ENCODE measurements at places on chromosomes 5 and 9.

- no peak for DNase-seq
These were observed 2.4 kb downstream of the SMIM15 start for GRCh38 chr5:61159836-61160235.

- DNase-seq = no peak
These were observed 336.8 kb upstream of the RFX3 start for GRCh38 chr9:3862561-3862960.

DNA sequence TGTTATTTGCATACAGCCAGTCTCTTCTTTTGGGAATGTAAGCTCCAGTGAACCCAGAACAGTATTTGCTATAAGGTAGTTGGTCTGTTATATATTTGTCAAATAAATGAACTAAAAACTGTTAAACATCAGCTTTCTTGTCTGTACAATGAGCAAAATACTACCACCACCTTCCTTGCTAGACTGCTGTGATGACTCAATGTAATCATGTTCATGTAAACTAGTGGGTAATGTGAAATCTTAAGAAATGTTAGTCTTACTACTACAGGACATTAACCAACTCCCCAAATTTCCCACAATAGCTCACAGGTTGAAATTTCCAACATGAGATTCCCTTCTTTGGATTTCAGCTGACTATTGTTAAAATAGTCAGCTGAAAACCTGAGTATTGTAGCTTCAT is 176.1 kb downstream of the TRPM3 start:
- DNase-seq = no peak

DNA sequence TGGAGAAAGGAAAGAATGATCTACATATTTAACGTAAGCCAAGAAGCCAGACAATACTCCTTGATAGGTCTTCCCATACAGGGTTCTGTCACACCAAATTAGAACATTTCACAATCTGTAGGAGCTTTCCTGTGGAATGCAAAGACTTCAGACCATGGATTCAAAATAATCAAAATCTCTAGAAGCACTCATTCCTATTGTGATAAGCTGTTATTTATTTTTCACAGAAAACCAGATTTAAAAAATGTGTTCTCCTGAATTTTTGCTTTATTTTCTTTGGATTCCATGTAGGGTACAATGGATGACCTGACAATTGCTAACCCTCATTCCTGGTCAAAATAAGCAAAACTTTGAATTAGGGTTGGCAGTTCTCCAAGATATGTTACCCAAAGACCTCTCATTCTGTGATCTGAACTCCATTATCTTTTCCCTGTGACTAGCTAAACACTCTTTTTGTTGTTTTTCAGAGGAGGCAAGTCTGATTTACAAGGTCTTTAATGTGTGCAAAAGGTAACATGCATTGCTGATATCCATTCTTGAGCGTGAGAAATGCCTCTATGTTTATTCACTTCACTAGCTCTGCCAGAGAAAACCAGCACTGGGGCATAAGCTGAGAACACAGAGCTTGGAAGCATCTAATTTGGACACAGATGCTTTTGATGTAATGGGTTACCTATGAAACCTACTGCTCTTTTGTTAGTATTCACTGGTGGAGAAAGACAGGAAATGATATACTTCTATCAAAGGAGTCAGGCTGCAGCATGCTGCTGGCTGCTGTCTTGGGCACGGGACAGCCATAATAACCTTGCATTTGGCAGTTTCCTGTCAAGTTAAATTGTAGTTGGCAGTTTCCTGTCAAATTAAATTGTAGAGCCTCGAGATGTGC is 31.4 kb downstream of the ACTBL2 start:
- no peak for DNase-seq

DNA sequence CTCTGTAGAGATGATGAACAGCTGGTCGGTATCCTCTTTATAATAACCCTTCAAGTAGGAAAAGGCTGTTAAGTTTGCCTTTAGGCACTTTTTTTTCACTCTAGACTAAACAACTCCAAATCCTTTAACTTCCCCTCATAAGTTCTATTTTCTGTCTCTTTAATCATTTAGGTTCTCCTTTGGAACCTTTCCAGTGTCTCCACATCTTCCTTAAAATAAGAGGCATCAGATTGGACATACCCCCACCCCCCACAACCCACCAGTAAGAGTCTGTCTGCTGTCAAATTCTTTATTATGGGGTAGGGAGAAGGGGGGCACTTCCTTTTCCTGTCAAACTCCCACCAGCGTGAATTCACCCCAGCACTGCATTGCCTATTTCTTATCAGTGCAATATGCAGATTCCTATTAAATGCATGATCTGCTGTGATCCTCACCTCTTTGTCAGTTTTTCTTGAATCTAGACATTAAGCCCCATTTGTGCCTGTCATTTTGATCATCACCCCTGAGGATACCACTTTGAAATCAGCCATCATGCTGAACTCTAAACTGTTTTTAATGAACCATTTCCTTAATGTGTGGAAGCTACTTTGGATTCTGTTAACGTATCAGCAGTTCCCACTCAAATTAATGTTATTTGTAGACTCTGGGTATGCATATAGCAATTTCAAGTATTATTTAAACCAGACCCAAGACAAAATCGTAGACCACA is 212.2 kb downstream of the PDZD2 start:
- no peak for DNase-seq

Data from amygdala (tissue), 56 donors.